Activated CD4-positive, alpha-beta memory T cell treated with anti-CD3 and anti-CD28 coated beads for 36 hours (primary cell): ENCODE measurements at places on chromosomes 16 and 17.

DNA sequence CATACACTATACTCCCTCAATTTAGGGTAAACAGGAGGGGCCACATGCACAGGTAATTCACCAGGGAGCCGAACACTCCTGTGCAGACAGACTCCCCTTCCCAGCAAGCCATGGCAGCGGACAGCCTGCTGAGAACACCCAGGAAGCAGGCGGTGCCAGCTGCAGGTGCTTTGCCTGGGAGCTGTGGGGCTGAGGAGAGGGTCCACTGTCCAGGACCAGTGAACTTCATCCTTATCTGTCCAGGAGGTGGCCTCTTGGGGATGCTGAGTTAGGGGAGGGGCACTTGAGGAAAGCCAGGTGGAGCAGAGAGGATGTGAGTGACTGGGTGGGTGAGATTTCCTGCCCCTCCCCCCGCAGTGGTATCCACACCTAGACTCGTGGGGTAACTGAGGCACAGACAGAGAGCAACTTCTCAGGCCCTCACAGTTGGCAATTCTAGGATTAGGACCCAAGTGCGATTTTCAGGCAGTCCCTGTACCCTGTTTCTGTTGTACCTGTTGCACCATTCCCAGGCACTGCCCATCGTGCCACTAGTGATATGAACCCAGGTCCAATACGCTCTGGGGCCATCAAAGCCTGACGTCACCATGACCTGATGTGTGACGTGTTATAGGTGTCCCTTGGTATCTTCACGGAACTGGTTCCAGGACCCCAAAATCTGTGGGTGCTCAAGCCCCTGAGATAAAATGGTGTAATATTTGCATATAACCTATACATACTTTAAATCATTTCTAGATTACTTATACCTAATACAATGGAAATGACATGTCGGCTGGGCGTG, 1.2 kb downstream of the GRN start:
- no peak for DNase-seq

DNA sequence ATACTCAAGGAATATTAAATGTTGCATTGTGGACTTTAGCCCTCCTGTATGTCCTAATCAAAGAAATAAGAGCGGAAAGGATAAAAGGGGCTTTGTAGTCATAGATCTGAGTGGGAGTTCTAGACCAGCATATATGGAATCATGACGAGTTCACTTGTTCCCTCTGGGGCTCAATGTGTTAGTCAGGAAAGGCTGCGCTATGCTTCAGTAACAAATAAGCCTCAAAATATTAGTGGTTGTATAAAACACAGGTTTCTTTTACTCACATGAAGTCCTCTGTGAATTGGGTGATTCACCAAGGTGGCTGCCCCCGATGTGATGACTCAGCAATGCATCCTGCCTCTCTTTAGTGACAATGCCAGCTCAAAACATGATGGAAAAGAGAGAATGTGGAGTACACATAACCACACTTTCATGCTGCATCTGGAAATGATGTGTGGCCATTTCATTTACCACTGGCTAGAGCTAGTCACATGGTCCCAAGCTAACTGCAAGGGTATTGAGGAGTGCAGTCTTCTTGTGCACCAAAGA, 63.3 kb upstream of the IRX5 start:
- peak; percentile 11 for DNase-seq

- DNase-seq = no peak
These were observed 6.2 kb downstream of the BICDL2 start for GRCh38 chr16:3030222-3031212.

DNA sequence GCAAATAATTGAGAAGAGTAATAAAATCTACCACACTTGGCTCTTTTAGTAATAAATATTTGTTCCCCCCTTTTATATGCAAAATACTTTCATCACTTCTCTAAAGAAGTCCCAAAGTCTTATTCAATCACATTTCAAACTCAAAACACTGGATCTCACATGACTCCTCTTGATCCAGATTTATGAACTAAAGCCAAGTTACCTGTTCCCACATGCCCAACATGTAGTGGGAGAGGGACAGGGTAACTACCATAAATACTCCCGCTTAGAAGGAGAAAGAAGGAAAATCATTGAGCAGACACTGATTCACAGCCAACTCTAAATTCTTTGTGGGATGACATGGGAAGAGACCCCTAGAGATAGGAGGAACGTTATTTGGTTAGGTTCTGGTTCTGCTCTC, 64.9 kb upstream of the PMFBP1 start:
- DNase-seq = no peak

DNA sequence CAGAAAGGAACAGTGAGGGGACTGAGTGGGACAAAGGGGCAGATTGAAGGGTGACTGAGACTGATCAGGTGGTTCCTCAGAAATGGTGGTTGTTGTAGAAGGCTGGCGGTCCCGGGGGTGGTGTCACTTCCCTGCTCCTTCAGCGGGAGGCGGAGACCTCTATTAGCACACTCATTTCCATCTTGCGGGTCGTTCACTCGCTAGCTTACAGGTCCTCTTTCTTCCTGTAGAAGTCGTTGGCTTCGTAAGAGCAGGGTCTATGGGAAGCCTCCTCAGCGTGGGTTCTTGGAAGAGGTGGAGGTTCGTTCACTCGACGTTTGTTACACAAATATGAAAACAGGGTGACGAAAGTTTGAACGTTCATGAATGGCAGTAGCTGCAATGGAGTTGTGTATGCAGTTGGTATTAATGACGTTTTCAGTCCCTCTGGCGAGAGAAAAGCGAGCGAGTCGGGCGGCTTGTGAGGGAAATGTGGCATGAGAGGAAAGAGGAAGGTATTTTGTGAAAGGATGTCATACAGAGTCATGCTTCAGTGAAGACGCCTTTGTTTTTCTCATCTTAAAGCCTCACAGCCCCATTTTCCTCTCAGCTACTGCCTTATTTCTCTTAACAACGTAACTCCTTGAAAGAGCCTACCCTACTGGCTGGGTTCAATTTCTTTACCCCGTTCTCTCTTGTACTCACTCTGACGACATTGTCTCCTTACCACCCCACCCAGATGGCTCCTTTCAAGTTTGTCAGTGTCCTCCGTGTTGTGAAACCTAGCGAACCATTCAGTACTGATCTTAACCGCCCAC, 667 bp downstream of the EFCAB13 start:
- DNase-seq = peak; percentile 77

GRCh38 chr17:65504141-65504540, 57.3 kb downstream of the AXIN2 start:
- DNase-seq = no peak

DNA sequence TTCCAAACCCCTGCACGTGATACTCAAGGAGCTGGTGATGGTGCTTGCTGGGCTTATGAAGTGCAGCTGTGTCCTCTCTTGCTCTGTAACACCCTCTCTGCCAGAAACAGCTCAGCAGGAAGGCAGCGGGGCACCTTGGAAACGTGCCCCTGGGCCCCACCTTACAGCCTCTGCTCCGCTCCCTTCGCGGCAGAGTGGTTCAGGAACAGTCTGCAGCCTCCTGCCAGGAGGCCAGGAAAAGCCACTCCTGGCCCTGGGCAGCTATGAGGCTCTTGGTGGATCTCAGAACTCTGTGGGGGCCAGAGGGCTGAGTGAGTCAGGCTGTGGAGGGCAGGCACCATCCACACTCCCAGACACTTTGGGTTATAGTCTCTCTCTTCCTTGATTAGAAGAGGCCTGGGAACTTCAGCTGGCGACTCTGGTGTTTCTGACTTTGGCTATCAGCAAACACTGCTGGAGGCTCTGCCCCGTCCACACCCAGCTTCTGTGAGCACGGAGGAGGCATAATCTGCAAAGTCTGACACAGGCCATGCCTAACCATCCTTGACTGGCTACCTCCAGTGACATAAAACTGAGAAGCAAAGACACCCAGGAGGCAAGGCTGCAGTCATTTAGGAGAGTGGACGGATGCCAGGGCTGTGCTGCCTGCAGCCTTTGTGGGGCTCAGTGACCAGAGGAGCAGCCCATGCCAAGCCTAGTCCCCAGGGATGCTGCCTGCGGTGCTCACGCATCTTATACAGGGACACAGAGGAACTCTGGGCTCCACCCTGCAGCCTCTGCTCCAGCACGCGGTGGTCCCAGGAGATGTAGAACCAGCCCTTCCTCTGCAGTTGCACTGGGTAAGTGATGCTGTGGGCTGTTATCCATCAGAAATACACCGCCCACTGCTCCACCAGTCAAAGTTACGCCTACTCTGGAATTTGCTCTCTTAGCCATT, 65.3 kb downstream of the METRNL start:
- DNase-seq = peak; percentile 5

GRCh38 chr17:76268991-76269981, 4.1 kb downstream of the UBALD2 start:
- peak; percentile 33 for DNase-seq

GRCh38 chr16:58152246-58152868, 23.2 kb upstream of the CFAP20 start:
- no peak for DNase-seq

GRCh38 chr17:61450641-61451537, 1.3 kb upstream of the TBX4 start:
- no peak for DNase-seq

- DNase-seq = no peak
These were observed 118.8 kb upstream of the FOXF1 start for GRCh38 chr16:86391486-86391885.

DNA sequence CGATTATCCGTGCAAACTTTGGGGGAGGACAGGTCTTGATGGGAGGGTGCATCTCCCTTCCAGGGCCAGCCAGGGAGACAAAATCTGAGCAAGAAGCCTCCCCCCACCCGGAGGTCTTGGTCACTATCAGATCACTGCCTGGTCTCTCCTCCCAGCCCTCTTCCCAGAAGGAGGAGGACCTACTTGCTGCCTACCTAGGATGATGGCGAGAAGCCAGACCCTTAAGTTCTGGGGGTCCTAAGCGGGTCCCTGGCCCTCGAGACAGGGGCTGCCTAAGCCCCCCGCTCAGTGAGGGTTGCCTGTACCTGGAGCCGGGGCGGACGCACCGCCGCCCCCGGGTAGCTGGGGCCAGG, 4.6 kb downstream of the TSPOAP1 start:
- no peak for DNase-seq

GRCh38 chr17:74210191-74211140, 2.9 kb upstream of the TTYH2 start:
- peak; percentile 90 for DNase-seq

GRCh38 chr16:53061256-53061655, 6.5 kb downstream of the CHD9 start:
- no peak for DNase-seq

DNA sequence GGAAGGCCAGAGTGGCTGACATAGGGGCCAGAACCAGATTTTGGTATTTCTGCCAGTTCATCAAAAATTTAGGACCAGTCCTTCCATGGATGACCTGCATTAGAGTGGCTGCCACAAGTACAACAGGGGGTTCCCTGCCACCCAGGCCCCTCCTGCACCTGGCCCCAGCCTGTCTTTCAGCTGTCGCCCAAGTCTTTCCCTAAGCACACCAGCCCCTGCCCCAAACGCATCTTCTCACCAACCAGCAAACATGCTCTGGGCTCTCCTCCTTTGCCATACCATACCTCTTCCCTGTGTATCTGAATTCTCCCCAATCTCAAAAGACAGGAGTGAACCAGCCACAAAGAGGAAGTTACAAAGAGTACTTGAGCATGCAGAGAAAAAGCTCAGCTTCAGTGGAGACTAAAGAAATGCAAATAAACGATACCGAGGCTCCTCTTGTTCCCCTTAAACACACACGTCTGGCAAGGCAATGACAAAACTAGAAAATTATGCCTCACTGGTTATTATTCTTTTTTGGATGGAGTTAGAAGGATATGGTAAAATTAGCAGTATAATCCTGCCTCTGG, 130.6 kb downstream of the DYNLRB2 start:
- no peak for DNase-seq

DNA sequence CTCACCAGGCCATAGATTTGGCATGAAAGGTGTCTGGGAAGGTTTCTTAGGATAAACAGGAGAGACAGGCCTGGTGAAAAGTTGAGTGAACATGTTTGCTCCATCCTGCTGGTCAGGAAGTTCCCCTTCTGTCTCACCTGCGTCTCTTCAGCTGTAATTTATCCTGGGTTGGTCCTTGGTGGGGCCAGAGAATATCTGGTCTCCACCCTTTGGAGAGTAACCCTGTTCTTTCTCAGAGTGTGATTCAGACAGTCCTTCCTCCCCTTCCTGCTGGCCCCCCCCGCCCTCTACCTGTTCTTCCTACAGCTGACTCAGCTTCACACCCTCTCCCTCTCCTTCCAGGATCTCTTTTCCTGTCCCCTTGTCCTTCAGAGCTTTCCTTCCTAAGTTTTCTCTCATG, 17.1 kb downstream of the MINK1 start:
- DNase-seq = no peak

- DNase-seq = no peak
These were observed 43.2 kb downstream of the SLC6A2 start for GRCh38 chr16:55698946-55699345.

GRCh38 chr17:58693208-58693607, 806 bp downstream of the RAD51C start:
- no peak for DNase-seq

- DNase-seq = no peak
These were observed 86.1 kb upstream of the HSBP1 start for GRCh38 chr16:83721676-83722075.
